ENCODE measurements at places on chromosomes 3 and 15.

DNA sequence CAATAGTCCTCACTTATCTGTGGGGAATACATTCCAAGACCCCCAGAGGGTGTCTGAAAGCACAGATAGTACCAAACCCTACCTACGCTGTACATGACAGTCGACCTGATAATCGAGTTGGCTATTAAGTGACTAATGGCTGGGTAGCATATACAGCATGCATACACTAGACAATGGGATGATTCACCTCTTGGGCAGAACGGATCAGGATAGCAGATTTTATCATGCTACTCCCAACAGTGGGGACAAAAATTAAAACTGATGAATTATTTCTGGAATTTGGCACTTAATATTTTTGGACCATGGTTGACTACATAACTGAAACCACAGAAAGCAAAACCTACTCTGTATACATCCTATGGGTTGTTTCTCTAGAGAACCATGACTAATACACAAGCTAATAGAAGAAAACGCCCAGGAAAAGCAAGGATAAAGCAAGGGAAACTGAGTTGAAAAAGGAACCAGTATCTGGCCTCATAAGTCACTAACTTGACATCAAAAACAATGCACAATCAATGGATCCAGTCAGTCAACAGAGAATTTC, 15.5 kb downstream of the ATG3 start:
- DNase-seq = no peak

DNA sequence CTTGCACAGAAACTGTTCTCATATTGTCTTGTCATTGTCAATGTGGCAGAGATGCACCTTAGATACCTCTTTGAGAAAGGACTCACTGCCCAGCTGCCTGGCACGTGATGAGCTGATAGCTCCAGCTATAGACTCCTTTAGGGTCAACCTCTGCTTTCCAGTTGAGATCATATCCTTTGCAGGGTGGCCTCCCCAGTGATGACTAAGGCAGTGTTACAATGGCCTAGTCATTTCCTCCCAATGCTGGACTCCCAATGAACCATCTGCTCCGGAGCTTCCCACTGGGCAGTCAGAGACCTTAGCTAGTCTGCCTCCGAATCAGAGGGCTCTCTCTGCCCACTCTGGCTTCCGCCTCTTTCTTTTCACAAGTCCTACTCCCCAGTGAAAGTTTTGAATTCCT, 79.5 kb downstream of the CHRD start:
- DNase-seq = no peak

- DNase-seq = peak; percentile 36
These were observed 2.1 kb upstream of the ISY1 start for GRCh38 chr3:129162729-129163579.

DNA sequence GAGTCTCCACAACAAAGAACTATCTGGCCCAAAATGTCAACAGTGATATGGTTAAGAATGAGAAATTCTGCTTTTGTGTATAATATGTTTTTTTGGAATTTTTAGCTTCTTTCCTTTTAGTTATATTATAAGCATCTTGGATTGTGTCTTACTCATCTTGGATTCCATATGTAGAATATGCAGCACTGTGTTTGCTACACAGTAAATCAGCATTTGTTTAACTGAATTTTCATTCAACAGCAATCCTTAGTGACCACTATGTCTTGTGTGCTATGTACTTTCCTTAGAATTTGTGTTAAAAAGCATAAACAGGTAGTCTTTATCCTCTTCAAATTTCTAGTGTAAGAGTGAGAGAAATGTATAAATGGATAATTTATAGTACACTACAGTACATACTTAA, 18.2 kb upstream of the TMEM207 start:
- DNase-seq = no peak

DNA sequence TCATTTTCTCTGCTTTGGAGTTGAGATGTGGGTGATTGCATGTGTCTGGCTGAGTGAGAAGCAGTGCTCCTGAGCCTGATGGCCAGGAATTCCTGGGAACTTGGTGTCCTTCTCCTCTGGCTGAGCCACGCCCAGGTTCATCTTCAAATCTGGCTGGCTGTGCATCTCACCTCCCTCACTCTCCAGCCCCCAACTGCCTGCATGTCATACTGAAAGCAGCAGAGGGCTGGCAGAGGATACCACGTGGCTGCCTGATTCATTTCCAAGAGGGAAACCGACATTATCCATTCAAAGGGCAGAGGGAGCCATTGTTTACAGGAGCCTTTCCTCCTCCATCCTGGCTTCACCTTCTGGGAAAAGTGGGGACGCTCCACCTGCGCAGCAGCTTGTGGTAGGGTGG, 57.4 kb downstream of the ABHD5 start:
- peak; percentile 5 for DNase-seq

GRCh38 chr3:16547561-16548357, 34.3 kb upstream of the RFTN1 start:
- DNase-seq = no peak
